Stimulated activated naive CD4-positive, alpha-beta T cell (primary cell): ENCODE measurements at places on chromosomes 6 and 20.
A peak's percentile ranks its signal among the peaks of the same experiment; 100 is the strongest.

DNA sequence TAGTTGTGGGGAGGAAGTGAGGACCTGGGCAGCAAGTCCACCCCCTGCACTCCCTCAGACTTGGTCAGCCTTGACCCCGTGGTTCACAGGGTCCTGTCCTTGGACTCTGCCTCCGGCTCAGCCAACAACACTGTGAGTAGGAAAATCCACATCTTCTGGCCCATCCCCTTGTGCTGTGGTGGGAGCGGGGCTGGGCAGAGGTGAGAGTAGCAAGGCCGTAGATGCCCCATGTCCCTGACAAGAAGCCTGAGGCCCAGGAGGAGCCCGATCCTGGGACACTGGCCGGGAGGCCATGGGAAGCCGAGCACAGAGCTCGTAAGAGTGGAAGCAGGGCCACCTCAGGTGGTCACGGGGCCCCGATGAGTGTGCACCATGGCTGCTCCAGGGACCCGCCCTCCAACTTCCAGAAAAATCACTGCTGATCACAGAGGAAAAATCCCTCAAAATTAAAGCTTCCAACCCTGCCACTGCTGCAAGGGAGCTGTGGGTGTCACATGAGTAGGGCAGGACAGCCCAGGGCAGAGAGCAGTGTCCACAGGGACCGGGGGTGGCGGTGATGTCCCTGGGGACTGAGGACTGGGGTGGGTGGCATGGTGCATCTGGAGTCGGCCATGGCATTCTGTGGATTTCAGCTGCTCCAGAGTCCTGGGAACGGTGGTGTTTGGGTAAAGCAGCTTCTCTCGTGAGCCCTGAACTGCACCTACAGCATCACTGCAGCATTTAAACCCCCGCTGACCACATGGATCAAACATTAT, 189.4 kb downstream of the DLL1 start:
- no peak for DNase-seq

GRCh38 chr6:54695815-54696214, 150.8 kb upstream of the FAM83B start:
- DNase-seq: no peak

DNA sequence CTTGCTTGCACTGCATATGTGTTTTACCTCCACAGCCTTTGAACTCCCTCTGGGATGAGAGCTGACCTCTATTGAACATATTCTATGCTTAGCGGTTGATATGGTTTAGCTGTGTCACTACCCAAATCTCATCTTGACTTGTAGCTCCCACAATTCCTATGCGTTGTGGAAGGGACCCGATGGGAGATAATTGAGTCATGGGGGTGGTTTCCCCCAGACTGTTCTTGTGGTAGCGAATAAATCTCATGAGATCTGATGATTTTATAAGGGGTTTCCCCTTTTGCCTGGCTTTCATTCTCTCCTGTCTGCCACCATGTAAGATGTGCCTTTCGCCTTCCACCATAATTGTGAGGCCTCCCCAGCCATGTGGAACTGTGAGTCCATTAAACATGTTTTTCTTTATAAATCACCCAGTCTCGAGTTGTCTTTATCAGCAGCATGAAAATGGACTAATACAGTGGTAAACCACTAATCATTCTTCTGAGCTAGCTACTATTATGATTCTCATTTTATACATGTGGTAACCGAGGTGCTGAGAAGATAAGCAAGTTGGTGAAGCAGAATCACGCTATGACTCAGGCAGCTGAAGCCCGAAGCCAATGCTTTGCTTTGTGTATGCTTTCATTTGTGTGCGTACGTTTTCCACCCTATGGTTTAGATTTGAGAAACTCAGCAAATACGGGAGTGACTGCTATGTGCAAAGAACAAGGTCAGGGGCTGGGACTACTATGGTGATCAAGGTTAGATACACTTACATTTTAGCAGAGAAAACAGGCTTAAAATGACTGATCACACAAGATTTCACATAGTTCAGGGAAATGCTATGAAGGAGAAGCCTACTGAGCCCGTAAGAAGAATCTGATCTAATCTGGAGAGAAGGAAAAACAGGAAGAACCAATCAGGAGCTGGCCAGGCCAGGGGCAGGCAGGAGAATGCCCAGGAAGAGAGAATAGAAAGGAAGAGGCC, 363.5 kb downstream of the ESR1 start:
- DNase-seq: no peak

- DNase-seq: no peak
Observed at GRCh38 chr6:97663252-97663651, 380.2 kb upstream of the MMS22L start.

DNA sequence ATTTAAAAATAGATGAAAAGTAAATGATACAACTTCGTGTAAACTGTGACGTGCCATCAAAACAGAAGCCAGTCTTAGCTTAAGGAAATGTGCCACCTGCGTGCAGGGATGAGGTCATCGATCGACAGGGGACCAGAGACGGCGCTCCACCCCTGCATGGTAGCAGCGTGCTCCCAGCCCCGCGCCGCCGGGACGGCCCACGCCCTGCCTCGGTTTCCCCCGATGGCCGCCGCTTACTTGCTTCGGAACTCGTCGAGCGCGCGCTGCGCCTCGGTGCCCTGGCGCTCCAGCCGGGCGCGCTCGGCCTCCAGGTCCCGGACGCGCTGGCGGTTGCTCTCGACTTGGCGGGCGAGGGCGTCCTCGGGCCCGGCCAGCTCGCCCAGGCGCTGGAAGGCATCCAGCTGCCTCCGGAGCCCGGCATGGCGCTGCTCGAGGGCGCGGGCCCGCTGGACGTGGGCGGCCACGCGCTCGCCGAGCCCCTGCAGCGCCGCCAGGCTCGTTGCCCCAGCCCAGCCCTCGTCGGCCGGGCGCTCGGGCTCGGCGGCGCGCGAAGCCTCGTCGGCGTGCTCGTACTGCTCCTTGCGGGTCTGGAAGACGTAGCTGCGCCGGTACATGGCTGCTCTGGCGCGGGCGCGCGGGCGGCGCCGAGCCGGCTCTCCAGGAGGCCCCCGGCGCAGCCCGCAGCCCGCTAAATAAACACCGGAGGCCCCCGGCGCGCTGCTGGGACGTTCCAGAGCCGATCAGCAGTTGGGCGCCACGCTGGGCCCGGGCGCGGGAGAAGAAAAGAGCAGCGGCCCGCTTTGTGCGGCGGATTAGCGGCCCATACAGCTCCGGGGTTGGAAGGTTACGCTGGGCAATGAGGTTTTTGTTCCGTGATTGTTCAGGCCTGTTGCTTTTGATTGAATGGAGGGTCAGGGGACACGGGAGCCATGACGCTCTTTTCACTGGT, at the start of gene BFSP1:
Gene BFSP1, minus strand, starts transcription at position 664 of the 949 bp plus-strand sequence. Its CDS starts 50 bp downstream, at position 614.
- no peak for DNase-seq

GRCh38 chr20:55947701-55948100, 57.6 kb downstream of the CBLN4 start:
- no peak for DNase-seq

GRCh38 chr6:19083801-19084200, 696.7 kb downstream of the RNF144B start:
- DNase-seq: no peak

- DNase-seq: no peak
Observed at GRCh38 chr6:144315226-144315980, 30.3 kb downstream of the UTRN start.

DNA sequence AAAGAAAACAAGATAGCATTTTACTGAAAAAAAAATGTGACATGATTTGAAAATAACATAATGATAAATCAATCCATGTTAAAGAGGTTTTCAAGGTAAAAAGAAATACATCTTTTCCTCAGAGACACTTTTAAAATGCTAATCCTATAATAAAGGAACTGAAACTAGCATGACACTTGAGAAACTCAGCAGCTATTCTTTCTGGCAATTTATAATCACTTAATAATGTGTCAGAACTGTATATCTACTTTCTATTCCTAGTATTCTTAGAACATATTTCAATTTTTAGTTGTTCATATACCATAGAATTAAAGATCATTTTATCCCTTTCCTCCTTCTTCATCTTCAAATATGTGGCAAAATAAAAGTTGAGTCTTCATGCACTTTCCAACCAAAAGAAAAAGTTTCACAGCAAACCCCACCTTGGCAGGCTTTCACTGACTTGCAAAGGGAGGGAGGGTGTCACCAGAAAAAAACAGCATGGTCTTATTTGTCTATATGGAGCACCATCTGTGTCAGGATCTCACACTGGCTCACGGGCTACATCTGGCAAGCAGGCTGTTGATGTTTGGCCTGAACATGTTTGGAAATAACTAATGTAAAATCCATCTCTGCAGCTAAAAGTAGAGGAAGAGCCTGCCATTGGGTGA, 48.5 kb downstream of the FHL5 start:
- no peak for DNase-seq

- no peak for DNase-seq
Observed at GRCh38 chr6:68126089-68126749, 508.9 kb upstream of the ADGRB3 start.

DNA sequence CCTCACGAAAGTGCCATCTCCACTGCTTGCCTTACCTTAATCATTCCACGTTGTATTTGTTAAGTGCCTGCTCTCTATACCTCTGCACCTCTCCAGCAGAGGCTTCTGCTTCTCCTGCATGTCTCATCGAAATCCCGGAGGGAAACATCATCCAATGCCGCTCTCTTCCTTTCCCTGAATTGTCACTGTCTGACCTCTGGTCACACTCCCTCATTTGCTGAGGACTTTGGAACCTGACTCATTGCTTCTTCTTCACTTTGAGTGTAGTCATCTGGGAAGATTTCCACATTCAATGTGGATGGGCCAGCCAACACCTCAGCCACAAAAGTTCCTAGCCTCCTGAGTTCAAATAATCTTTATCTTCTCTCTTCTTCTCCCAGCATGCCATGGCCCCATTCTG, 78.9 kb upstream of the BEND6 start:
- DNase-seq: no peak

DNA sequence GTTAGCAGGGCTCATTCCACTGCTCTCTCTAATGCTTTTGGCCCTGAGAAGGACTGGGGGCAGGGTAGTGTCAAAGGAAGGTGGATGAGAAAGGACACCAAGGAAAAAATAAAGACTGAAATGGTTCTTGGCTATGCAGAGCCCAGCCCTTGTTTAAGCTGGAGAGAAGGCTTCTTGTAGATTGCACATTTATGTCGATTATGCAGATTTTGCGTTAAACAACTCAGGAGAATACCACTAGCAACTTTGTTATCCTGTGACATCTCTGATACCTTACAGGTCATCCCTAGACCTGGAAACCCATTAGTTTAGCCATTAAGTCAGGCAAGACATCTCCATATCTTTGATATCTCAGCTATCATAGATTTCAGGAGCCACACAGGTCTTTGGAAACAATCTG, 11.1 kb upstream of the IL17F start:
- DNase-seq: no peak

DNA sequence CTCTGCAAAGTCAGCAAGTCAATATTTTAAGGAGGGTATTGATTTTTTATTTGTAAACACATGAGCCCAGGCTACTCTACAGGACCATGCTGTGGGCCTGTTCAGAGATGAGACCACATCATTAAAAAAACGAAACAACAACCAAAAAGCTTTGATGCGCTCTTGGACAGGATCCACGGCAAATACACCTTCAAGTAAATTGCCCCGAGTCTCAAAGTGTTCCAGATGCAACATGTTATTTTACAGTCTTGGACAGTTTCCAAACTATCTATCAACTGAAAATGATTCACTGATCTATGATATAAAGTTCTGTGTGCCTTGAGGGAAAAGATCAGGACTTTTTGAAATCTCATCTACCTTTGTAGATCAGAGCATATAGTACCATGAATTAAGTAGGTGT, 25.8 kb upstream of the CARMIL1 start:
- DNase-seq: no peak

- DNase-seq: no peak
Observed at GRCh38 chr6:144912474-144912873, 627.3 kb downstream of the UTRN start.

DNA sequence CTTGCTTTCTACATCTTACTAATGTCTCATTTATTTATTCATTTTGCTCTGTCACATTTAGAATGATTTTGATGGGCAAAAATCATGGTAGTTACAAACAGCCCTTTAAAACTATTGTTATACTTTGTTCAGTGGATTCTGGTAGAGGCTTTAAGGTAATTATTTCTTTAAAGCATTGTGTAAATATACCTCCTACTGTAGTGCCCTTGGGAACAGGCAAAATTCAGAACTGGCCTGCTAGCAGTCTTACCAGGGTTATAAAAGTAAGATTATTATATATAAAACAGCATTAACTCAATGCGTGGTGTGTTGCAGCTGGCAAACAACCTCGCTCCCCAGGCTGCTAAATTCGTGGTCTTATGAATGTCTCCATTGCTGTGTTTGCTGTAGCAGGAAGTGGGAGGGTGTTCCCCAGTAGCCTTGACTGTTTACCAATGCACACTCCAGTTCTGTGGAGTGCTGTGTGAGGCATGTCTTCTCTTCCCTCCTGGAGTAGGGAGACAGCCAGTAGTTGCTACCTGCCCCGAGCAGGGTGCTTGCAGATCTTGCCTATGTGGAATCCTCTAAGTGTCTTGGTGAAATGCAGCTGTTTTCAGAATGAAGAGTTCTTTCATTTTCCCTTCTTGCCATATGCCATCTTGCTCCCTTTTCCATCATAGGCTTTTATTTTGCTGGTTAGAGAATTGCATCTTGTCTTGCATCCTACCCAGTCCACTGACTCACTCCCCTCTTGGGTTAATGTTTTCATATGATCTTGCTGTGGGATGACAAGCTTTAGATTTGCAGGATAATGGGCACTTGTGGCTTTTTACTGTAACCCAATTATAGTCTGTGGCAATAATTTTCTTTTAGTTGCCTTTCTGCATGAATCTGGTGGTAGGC, 45.3 kb downstream of the IGF2R start:
- DNase-seq: peak; percentile 23

GRCh38 chr6:122998403-122998975, 2.5 kb downstream of the CLVS2 start:
- DNase-seq: no peak

DNA sequence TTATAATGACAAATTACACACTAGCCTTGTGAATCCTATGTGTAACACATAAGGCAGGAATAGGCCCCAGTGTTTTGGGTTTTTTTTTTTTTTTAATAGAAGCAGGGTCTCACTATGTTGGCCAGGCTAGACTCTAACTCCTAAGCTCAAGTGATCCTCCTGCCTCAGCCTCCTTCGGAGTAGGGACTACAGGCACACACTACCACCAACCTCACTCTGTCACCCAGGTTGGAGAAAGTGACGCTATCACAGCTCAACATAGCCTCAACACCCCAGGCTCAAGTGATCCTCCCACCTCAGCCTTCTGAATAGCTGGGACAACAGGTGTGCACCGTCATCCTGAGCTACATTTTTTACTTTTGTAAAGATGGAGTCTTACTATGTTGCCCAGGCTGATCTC, 205.8 kb upstream of the RREB1 start:
- no peak for DNase-seq

DNA sequence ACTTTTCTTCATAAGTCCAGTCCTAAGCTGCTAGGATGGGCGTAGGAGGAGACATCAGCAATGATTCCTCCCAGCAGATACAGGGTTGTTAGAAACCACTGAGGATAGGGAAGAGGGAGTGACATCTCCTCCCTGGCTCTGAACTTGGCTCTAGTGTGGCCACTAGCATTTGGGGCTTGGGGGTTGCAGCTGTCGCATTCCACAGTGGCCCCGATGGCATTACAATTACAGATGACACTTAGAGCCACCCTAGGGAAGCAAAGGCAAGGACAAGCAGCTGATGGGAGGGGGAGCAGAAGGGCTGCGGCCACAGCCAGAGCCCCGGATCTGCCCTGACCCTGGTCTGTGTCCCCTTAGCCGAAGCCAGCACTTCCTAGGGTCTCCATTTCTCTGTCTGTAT, 9.5 kb upstream of the CDKN1A start:
- no peak for DNase-seq

- no peak for DNase-seq
Observed at GRCh38 chr6:134295953-134296553, 21.9 kb downstream of the SGK1 start.

- DNase-seq: no peak
Observed at GRCh38 chr6:42230345-42231321, 13.0 kb upstream of the MRPS10 start.
